ENCODE measurements at places on chromosomes 2 and 18.

DNA sequence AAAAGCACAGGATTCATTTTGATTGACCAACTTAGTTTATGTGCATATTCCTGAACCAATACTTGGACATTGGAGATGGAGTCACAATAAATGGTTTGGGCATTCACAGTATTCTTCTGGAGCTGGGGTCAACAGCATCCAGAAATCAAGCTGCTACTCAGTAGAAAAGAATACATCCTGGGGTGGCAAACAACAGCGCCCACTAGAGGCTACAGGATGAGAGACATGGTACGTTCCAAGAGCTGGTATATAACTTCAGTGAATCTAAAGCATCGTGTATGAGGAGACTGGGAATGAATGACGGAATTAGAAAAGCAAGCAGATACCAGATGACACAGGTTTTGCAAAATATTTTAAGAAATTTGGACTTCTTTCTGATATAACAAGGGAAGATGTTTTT is 142.9 kb upstream of the FIGN start:
- peak; percentile 3 for DNase-seq

GRCh38 chr18:41706301-41706700 is 248.7 kb upstream of the PIK3C3 start:
- no peak for DNase-seq

DNA sequence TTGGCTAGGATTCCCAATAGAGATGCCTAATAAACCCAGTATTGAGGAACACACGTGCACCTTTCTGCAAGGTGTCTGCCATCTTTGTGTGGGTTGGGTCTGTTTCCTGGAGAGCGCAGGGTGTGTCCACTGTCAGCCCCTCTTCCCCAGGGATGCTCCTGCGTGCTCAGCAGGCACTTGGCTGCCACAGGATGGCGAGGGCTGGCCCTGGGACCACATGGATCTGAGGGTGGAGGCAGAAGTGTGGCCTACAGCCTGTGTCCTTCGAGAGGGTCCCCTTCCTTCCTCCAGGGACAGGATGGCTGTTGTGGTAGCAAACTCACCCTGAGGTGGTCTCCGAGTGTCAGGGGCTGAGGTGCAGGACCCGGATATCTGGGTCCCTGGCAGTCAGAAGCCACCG is 78.0 kb upstream of the PXDN start:
- DNase-seq: no peak

- no peak for DNase-seq
These were observed 186.3 kb downstream of the KCNE4 start for GRCh38 chr2:223238301-223238700.

DNA sequence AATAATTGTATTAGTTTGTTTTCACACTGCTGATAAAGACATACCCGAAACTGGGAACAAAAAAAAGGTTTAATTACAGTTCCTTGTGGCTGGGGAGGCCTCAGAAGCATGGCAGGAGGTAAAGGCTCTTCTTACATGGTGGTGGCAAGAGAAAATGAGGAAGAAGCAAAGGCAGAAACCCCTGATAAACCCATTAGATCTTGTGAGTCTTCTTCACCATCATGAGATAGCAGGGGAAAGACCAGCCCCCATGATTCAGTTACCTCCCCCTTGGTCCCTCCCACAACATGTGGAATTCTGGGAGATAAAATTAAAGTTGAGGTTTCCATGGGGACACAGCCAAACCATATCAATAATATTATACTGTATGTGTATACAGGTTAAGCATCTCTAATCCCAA is 73.3 kb upstream of the CABLES1 start:
- no peak for DNase-seq

GRCh38 chr2:85435981-85436835 is 17.7 kb downstream of the SH2D6 start:
- no peak for DNase-seq

GRCh38 chr2:88024509-88024908 is 8.2 kb upstream of the RNU2-63P start:
- DNase-seq: no peak

DNA sequence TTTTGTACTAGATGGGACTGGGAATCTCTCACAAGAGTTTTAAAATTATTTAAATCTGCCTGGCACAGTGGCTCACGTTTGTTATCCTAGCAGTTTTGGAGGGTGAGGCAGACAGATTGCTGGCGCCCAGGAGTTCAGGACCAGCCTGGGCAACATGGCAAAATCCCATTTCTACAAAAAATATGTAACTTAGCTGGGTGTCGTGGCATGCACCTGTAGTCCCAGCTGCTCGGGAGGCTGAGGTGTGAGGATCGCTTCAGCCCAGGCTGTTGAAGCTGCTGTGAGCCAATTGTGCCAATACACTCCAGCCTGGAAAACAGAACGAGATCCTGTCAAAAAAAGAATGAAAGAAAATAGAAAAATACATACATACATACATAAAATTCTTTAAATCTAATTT is 685.7 kb upstream of the PIK3C3 start:
- no peak for DNase-seq

DNA sequence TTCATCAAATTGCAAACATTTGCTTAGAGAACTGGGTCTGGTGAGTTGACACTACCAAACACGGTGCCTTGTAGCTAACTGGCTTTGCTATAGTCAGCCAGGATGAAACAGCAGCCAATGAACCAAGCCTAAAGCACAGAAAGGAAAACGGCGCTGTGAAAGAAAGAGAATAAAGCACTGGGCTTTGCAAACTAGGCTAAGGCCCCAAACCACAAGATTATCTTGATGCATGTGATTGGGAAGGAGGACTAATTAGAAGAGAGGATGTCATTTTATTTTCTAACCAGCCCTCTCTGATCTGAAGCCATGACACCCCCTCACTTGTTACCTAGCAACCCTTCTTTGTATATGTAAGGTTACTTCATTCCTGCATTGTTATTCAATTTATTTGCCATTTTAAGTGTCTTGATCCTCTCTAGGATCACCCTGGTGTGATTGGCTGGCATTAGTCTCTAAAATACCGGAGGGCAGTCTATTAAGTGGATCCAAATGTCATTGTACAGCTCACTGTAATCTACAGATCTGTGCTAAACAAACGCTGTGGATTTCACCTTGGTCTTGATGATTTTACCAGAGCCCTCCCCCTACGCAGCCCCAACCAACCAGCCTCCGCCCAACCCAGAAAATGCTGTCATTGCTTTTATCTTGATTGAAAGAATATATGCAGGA is 395.4 kb upstream of the ACVR2A start:
- no peak for DNase-seq

- DNase-seq: no peak
These were observed 37.5 kb downstream of the UXS1 start for GRCh38 chr2:106156305-106157296.

- DNase-seq: no peak
These were observed 228.6 kb upstream of the CHST9 start for GRCh38 chr18:27413495-27414401.

GRCh38 chr2:85550486-85550885 is 10.8 kb downstream of the GGCX start:
- DNase-seq: no peak

DNA sequence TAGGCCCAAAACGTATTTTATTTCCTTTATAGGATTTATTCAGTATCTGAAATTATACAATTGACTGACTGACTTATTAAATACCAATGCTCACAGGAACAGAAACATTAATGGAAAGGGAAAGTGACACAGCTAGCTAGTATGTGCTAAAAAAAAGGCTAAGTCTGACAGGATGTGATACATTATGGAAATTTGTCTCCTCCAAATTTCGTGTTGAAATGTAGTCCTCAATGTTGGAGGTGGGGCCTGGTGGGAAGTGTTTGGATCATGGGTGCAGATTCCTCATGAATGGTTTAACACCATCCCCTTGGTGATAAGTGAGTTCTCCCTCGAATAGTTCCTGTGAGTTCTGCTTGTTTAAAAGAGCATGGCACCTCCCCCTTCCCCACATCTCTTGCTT is 70.6 kb upstream of the WDR75 start:
- DNase-seq: no peak

GRCh38 chr2:47528874-47529273 is 125.9 kb downstream of the MSH2 start:
- no peak for DNase-seq

- DNase-seq: no peak
These were observed 3.8 kb upstream of the IMP4 start for GRCh38 chr2:130338793-130339345.
